ENCODE measurements at places on chromosomes 12 and 14.

DNA sequence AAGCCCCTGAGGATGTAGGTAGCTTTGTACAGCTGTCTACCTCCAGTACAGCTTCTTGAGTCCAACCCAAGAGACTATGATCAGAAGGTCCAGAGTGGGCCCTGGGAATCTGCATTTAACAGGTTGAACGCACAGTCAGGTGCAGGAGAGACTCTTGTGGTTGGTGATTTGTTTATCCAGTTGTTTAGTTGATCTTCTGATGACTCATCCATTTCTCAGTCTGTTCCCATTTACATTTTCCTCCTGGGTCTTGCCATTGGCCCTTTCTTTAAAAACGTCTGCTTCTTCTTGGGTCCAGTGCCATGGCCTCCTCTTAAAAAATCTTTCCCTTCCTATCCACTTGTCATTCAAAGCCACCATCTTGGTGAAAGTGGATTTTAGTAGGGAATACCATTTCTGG is 734.2 kb downstream of the MED13L start:
- DNase-seq: no peak

- no peak for DNase-seq
These were observed 223.2 kb upstream of the RTL1 start for GRCh38 chr14:101126731-101127130.

DNA sequence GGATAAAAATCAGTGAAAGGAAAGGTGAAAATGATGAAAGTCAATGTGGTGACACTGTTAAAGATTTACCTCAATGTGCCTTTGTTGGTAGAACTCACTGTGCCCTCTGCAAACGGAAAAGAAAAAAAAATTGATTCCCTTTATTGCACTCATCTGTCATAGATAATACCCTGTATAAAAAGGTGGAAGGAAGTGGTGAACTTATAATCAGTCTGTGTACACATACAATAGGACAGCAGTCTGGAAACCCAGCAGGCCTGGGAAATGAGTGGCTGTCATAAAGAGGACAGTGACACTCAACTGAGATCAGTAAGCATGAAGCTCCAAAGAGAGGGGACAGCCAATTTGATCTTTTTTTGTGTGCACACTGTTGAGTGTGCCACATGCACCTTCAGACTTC is 364.7 kb downstream of the NOVA1 start:
- DNase-seq: no peak

DNA sequence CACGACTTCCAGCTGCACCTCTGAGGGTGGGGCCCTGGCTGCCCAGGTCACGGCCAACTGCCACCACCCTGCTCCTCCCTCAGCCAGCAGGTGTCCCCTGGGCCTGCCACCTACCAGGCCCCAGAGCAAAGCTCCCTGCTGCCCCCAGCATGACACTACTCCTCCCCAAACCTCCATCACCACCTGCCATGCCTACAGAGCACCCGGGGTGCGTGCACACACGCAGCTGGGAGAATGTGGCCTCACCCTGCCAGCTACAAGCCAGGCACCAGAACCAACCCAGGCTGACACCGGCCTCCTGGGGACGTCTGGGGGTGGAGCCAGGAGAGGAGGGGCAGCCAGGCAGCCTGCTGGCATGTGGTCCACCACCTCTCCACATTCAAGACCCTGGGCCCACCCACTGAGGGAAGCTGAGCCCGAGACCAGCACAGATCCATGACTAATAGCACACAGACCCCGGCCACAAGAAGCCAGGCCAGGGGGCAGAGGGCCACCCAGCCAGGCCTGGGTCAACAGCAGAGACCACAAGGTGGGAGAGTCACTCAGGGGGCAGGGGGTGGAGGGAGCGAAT is 3.4 kb downstream of the JAG2 start:
- DNase-seq: no peak

GRCh38 chr12:12872139-12872933 is 19.0 kb upstream of the GPRC5A start:
- no peak for DNase-seq

GRCh38 chr12:92582893-92583292 is 119.9 kb upstream of the PLEKHG7 start:
- no peak for DNase-seq

DNA sequence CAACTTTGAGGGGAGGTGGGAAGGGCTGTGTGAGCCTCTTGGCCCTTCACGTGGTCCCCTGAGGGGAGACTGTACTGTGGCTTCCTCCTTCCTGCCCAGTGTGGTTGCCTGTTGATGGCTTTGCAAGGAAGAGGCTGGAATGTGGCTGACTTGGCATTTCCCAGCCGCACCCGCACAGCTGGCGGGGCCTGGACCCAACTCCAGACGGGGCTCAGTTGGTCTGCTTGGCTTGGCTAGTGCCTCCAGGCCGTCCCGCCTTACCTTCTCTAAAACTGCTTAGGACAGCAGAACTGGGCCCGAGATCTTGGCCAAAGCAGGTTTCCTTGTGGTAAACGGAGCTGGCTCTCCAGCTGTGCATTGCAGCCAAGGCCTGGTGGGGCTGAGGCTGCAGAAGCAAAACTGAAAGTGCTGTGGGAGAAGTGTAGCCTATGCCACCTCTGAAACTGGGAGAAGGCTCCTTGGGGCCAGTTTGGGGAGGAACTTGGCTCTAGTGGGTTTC is 139.5 kb downstream of the SMOC1 start:
- DNase-seq: peak; percentile 48

- DNase-seq: no peak
These were observed 16.4 kb upstream of the PLD4 start for GRCh38 chr14:104908303-104908702.

DNA sequence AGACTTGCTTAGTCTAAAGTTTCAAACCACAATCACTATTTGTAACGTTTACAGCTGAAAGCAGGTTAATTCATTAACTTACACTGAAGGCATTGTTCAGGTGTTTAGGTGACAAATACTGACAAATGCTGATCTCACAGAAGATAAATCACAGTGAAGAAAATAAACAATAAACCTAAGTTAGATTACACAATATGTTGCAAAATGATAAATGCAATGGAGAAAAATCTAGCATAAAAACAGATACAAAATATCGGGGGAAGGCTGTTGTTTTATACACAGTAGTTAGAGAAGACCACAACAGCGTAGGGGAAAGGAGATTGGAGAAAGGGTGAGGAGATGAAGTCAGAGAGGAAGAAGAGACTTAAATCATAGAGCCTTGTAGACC is 3.0 kb downstream of the SCAF11 start:
- DNase-seq: no peak

GRCh38 chr14:56112781-56113180 is 5.4 kb upstream of the PELI2 start:
- no peak for DNase-seq

GRCh38 chr12:117680312-117680711 is 288.5 kb downstream of the KSR2 start:
- DNase-seq: no peak

- DNase-seq: no peak
These were observed 441.9 kb upstream of the MGAT4C start for GRCh38 chr12:86697916-86698640.

DNA sequence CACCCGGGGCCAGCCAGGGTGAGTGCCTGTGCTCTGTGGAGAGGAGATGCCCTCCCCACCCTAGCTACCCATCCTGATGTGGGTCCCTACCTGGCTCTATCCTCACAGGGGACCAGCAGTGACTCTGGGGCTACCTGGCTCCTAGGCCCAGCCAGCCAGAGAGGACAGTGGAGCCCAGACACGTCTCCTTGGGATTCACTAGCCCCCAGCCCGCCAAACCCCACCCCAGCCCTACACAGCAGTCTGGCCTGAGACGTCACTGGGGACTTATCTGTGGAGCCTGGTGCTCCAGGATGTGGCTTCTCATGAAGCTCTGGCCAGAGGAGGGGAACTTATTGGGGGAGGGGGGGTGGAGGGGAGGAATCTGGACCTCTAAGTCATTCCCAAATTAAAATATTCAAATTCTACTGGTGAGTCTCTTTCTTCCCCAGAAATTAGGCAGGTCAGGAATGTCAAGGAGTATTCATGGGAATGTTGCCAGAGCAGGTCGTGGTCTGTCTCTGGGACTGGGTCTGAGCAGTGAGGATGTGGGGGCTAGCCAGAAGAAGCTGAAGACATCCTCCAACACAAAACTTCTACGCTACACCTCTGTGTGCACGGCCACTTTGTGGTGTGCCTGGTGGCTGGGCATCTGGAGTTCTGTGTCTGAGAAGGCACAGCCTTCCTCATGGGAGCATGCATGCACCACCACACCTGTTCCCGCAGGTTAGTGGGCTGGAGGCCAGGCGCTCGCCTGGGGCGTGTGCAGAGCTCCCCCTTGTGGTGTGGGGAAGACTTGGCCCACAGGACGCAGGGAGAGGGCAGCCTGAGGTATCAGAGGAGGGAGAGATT is 2.7 kb downstream of the CMTM5 start:
- DNase-seq: peak; percentile 71

- no peak for DNase-seq
These were observed 614.8 kb downstream of the DIO2 start for GRCh38 chr14:79596551-79596950.

DNA sequence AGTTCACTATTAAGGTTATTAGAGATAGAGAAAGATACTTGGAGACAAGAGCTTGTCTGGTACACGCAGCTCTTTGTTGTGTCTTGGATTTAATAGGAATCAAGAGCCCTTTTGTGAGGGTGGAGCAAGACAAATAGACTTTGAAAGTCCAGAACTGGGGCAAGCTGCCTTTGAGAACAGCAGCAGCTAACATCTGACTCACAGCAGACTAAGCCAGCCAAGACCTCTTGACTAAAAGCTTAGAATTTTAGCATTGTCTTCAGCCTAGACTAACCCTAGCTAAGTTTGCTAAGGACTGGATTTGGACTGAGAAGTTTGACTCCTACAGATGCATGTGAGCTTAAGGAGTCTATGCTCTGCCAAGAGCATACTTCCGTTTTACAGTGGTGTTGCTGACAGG is 201.9 kb upstream of the RBM19 start:
- no peak for DNase-seq

- no peak for DNase-seq
These were observed 79.7 kb upstream of the RAP1B start for GRCh38 chr12:68530965-68531364.

- no peak for DNase-seq
These were observed 48.5 kb upstream of the HOXC13 start for GRCh38 chr12:53890081-53890480.

DNA sequence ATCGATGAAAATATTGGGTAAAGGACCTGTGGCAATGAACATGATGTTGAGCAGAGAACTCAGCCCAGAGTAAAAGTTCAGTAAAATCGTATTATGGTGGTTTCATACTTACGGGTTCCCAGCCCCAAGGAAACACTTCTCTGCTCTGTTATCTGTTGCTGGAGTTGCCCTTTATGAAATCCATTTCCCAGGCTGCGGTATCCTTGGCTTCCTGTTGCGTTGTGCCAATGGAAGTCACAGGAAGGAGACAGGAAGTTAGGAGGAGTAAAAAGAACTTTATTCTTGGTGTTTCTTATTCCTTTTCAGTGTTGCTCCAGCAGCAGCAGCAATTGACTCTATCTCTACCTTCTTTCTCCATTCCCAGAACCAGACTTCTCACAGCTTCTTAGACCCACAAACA is 965.2 kb downstream of the VRK1 start:
- no peak for DNase-seq

- no peak for DNase-seq
These were observed 47.6 kb upstream of the RBM19 start for GRCh38 chr12:114013575-114014345.

GRCh38 chr12:124466216-124467128 is 100.9 kb downstream of the NCOR2 start:
- DNase-seq: peak; percentile 95

DNA sequence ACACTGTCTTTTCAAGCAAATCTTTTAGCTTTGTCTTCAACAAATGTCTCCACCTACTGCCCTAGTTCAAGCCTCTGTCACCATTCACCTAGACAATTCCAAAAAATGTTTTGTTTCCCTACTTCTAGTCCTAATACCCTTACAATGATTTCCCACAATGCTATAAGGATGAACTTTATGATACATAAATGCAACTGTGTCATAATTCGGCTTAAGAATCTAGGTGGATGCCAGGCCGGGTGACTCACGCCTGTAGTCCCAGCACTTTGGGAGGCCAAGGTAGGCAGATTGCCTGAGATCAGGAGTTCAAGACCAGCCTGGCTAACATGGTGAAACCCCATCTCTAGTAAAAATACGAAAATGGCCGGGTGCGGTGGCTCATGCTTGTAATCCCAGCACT is 20.7 kb upstream of the CREBL2 start:
- no peak for DNase-seq

GRCh38 chr12:91172096-91172495 is 10.5 kb downstream of the DCN start:
- DNase-seq: no peak

Data from activated CD8-positive, alpha-beta memory T cell treated with anti-CD3 and anti-CD28 coated beads, Interleukin-2, amount 10 ng/mL, durations not matched to agents 7 days and 5 days (primary cell).